ENCODE measurements at places on chromosomes 2 and 18. TPM values are rescaled to one million over a fixed set of nuclear protein-coding genes. Genes with fewer than 3 reads are reported as not detected.

GRCh38 chr18:30987467-30988241, 54.9 kb downstream of the DSC3 start:
- no peak for DNase-seq

DNA sequence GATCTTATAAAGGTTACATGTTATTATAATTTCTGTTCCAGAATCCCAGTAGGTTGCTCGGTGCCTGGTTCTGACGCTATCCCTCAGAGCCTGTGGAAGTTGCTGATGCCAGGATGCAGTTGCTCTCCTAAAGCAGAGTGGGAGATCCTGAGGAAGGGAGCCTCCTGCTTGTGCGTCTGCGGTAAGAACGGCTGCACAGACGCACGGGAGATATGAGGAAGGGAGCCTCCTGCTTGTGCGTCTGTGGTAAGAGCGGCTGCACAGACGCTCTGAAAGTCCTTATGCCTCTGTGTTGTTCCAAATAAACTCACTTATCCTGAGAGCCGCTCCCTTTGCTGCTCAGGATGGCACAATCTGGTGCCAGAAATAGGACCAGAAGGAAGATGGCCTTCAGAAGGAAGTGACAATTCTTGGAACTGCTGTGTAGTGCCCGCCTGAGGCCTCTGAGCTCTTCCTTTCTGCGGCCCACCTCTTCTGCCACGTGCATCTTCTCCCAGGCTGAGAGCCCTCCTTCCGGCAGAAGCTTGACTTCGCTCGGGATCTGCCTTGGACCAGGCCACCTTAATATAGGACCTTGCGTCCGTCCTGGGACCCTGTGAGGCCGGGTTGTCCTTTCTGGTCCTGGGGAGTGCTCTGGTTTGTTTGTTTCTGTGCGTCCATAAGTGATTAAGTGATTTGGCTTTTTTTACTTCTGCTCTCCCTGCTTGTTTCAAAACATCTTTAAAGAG, 89.5 kb downstream of the RTP5 start:
- DNase-seq: no peak

- no peak for DNase-seq
Measured at GRCh38 chr2:206920951-206921350, 18.4 kb upstream of the CPO start.

DNA sequence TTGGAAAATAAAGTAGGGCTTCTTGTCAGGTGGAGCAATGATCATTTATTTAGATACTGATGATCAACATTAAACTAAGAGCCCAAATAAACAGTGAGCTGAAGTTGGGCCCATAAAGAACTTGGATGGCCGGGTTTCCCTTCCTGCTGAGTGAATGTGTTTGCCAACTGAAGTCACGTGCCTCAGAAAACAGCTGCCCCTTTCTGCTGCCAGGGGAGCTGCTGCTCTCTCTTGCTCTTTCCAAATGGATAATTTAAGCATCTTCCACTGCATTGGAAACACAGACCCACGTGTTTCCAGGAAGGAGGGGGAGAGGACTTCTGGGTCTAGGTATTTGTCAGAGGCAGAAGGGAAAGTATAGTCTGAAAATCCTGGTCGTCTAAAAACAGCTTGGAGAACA, 22.9 kb upstream of the NCKAP5 start:
- no peak for DNase-seq

DNA sequence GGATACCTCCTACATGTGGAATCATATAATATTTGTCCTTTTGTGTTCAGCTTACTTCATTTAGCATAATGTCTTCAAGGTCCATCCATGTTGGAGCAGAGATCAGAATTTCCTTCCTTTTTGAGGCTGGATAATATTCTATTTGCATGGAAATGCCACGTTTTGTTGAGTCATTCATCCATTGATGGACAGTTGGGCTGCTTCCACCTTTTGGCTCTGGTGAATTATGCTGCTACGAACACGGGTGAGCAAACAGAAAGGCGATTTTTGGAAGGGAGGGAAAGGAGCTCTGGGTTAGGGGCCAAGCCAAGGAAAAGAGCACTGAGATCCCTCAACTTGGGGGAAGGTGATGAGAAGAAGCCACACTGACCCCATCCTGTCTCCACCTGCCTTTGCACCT, 260.5 kb downstream of the TNS1 start:
- no peak for DNase-seq

- no peak for DNase-seq
Measured at GRCh38 chr2:156319811-156320485, 12.6 kb downstream of the NR4A2 start.

DNA sequence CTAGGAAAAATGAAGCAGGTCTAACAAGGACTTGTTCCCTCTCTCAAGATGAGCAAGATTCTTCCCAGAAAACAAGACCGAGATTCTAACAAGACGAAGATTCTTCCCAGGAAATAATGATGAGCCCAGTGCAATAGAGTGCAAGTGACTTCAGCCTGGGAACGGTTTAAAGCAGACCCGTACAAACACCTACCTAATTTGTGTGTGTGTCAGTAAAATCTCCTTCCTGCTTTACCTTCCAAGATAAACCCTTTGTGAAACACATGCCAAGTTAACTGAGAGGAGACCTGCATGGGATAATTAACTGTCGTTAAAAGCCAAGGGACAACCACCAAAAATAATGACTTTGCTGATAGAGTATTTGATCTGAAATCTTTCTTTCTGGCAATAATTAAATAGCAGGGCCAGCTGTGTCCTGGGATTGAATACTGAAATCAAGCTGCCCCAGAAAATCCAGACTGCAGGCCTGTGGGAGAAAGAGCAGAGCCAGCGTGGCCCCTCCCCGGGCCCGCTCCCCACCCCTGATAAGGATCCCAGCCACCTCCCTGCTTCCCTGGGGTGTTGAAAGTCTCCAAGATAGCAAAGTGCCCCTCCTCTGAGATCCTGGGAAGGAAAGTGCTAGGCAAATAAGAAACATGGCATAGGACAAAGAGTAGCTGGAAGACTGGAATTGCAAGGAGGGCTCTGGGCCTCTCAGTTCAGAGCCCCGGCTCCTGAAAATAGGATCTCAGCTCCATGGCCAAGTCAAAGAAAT, 145.5 kb downstream of the CYP26B1 start:
- DNase-seq: no peak

DNA sequence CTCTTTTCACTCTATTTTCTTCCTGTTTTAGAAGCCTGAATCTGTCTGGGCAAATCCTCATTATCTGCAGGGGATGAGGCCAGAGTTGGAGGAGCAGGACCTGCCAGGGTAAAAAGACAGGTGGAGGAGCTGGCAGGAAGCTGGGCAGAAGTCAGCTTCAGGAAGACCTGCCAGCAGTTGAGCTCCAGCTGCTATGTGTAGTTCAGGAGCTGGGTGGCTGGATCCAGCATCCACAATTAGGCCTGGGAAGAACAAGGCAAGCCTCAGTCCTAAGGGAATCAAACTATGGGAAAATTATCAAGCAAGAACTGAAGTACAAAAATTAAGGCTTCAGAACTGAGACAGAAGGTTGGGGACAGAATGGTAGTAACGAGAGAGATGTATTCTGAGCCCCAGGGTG, 174.0 kb downstream of the MREG start:
- no peak for DNase-seq

DNA sequence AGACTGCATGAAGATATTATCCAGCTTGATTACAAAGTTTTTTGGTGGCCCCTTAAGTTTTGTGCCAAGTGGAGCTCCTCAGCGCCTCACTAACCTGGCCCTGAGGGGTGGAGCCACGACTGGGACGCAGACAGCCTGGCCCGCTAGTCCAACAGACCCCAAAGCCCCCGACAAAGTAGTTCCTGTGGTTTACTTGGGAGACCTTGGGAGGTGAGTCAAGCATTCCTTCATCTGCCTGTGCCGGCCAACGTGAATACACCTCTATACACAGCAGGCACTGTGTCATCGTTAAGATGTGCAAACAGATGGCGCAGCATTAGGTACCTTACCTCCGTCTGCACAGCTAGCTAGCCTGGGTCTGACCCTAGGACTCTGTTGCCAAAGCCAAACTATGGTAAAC, 55.0 kb upstream of the LAMA1 start:
- DNase-seq: no peak

DNA sequence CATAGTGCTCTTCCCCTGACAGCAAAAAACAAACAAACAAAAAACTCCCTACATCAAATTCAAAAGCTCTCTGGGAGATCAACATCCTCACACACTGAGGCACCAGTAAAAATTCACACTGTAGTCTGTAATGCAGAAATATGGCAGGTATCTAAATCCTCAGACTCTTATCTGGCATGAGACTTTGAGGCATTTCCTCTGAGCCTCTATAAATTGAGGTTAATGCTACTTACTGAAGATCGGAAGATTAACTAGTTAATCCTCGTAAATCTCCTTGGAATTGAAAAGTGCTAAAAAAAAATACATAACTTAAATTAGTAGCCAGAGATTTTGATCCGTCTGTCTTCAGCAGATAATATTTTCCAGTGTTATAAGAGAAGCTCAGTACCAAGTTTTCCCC, 65.0 kb downstream of the AP1S3 start:
- DNase-seq: no peak

DNA sequence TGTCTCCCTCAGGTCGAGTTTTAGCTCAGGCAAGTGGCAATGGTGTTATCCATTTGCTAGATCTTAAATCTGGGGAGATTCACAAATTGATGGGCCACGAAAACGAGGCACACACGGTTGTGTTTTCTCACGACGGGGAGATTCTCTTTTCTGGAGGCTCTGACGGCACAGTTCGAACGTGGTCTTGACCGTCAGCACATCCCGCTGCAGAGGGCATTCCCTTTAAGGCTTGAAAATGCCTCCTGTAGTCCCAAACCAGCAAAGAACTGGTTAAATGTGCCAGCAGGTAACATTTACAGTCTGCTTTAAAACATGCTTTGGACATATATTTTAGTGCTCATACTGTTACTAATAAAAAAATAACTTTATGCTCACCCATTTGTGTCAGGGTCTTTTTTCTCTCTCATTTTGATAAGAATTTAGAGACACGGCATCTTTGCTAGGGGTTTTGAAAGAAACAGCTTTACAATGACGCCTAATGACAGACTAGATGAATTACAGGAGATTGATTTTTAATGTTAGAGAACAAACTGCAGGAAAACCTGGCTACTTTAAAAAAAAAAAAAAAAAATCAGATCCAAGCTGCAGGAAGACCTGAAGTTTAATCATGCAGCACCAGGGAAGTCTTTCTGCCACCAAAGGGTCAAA, 602 bp upstream of the VWC2L start:
- no peak for DNase-seq

- no peak for DNase-seq
Measured at GRCh38 chr18:75533950-75534349, 106.4 kb upstream of the SMIM21 start.

GRCh38 chr2:9614562-9614961, 16.2 kb downstream of the YWHAQ start:
- no peak for DNase-seq

- no peak for DNase-seq
Measured at GRCh38 chr2:108630567-108631405, 88.5 kb upstream of the RANBP2 start.

GRCh38 chr2:162490052-162490717, 146.3 kb downstream of the GCA start:
- peak; percentile 1 for DNase-seq

DNA sequence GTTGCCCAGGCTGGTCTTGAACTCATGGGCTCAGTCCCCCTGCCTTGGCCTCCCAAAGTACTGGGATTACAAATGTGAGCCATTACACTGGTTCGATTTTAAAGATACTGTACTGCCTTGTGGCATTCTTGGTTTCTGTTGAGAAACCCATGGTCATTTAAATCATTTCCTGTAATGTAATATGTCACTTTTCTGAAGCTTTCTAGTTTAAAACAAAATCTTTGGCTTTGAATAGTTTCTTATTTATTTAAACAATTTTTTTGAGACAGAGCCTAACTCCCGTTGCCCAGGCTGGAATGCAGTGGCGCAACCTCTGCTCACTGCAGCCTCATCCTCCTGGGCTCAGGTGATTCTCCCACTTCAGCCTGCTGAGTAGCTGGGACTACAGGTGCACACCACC, 8.9 kb downstream of the ZNF512 start:
- no peak for DNase-seq

GRCh38 chr2:39741871-39742270, 37.2 kb downstream of the THUMPD2 start:
- no peak for DNase-seq

GRCh38 chr2:220662431-220662830, 909.7 kb downstream of the EPHA4 start:
- no peak for DNase-seq

DNA sequence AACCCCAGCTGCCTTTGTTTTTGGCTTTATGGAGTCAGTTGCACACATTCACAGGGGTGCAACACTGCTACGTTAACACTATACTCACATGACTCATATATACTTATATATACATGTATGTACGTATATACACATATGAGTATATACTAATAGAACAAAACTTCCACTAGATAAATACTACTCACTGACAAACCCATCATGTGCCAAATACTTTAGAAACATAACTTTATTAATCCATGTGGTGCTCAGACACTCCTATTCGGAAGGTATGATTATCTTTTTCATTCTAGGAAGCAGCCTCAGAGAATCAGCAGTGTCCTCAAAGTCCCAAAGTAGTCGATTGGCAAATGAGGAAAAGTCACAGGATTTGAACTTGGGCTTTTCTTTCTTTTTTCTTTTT, 7.9 kb downstream of the PMAIP1 start:
- no peak for DNase-seq

GRCh38 chr2:1795261-1796231, 51.2 kb upstream of the PXDN start:
- DNase-seq: no peak

- DNase-seq: no peak
Measured at GRCh38 chr2:222319586-222320435, 21.0 kb upstream of the PAX3 start.

- DNase-seq: peak; percentile 52
Measured at GRCh38 chr2:200471324-200471848, 38.5 kb downstream of the KCTD18 start.

GRCh38 chr2:60450488-60450887, 103.0 kb downstream of the BCL11A start:
- no peak for DNase-seq

- DNase-seq: peak; percentile 67
Measured at GRCh38 chr2:113755835-113756354, 547 bp downstream of the SLC35F5 start.

DNA sequence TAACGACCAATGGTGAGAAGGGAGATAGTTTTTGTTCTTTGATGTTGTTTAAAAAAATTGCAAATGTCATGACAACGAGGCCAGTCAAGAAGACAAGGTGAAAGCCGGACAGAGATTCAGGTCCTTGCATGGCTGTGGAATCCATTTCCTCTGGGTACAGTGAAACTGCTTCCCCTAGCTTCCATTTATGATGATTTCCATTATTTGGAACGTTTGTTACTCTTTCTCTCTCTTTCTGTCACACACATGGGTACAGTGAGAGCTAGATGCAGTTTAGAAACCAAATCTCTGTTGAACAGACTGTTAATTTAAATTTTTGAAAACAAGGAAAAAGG, 57.4 kb upstream of the MSH2 start:
- DNase-seq: no peak

STK11IP gene
- total RNA-seq: 27.0 TPM

RHOB gene
- total RNA-seq: 44.7 TPM

CCL20 gene
- total RNA-seq: 21.9 TPM

ACKR3 gene
- 0.83 TPM for total RNA-seq

ANKAR gene
- 5.9 TPM for total RNA-seq

PROKR1 gene
- not detected for total RNA-seq

C2orf78 gene
- not detected for total RNA-seq

UGT1A3 gene
- total RNA-seq: not detected

ANKRD62 gene
- not detected for total RNA-seq

PLGLB2 gene
- 1.9 TPM for total RNA-seq

XDH gene
- 0.07 TPM for total RNA-seq

Measured in activated T-cell treated with anti-CD3 and anti-CD28 coated beads, Interleukin-2, amount 50 U/mL, for 72 hours (primary cell).